Large intestine (tissue), 12 donors: ENCODE measurements at places on chromosomes 12 and 14. TPM values are rescaled to one million over a fixed set of nuclear protein-coding genes. Genes with fewer than 3 reads are reported as not detected.

INHBC gene
- 0.40 TPM for polyA plus RNA-seq

CELA1 gene
- not detected for polyA plus RNA-seq

PLEKHH1 gene
- polyA plus RNA-seq: 110 TPM

MYO1H gene
- polyA plus RNA-seq: 1.0 TPM

RPL36AL gene
- 319 TPM for polyA plus RNA-seq

ENDOU gene
- polyA plus RNA-seq: 1.8 TPM

RTL1 gene
- polyA plus RNA-seq: 0.16 TPM

GDF3 gene
- 0.27 TPM for polyA plus RNA-seq

TAS2R31 gene
- polyA plus RNA-seq: 0.82 TPM

SNAPC1 gene
- 5.6 TPM for polyA plus RNA-seq

DNA sequence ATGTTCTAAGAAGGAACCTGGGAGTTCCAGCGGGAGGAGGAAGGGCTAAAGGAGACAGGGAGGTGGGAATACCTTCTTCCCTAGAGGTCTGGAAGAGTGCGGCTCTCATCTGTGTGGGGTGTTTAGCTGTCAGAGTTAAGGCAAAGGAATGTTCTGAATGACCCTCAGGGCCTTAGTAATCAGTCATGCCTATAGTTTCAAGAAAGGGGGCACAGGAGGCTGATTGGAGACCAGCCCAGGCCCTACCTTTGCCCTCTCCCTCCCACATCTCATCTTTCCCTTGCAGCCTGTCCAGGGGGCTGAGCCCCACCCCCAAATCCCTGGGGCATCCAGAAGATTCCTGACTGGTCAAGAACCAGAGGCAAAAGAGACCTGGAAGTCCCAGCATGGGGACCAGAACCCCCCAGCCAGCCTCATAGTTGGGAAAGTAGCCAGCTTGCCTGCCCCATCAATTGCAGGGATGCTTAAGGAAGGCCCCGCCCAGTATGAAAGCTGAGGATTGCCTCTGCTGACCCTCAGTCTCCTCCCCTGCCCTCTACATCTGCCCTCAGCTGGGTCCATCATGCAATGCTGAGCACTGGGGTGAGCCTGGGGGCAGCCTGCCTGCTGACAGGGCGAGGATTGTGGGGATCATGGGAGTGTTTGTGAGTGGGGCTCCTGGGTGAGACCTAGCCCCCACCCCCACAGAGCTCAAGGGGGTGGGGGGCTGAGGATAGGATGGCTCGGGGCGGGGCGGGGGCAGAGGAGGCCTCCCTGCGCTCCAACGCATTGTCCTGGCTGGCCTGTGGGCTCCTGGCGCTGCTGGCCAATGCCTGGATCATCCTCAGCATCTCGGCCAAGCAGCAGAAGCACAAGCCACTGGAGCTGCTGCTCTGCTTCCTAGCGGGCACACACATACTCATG, 1.8 kb downstream of the GPR162 start:
- peaks cover 25% of the 10 kb centered on the region for H3K27me3 ChIP-seq
- no peaks in the 10 kb centered on the region for H3K36me3 ChIP-seq
- peaks cover 32% of the 10 kb centered on the region for H3K4me1 ChIP-seq
- H3K27ac ChIP-seq: no peak overlapping the region

- DNase-seq: no peak
- H3K4me3 ChIP-seq: no peak overlapping the region
Measured at GRCh38 chr12:7046383-7047105, 14.0 kb upstream of the C1S start.

- H3K4me1 ChIP-seq: no peaks in the 10 kb centered on the region
- no peak for DNase-seq
- no peaks in the 10 kb centered on the region for H3K36me3 ChIP-seq
Measured at GRCh38 chr12:64907097-64907496, 82.7 kb downstream of the TBC1D30 start.

- DNase-seq: no peak
- H3K27ac ChIP-seq: no peak overlapping the region
- no peaks in the 10 kb centered on the region for H3K27me3 ChIP-seq
- H3K4me3 ChIP-seq: no peak overlapping the region
- no peaks in the 10 kb centered on the region for H3K36me3 ChIP-seq
- no peaks in the 10 kb centered on the region for H3K4me1 ChIP-seq
Measured at GRCh38 chr14:93804654-93805053, 16.4 kb upstream of the PRIMA1 start.

DNA sequence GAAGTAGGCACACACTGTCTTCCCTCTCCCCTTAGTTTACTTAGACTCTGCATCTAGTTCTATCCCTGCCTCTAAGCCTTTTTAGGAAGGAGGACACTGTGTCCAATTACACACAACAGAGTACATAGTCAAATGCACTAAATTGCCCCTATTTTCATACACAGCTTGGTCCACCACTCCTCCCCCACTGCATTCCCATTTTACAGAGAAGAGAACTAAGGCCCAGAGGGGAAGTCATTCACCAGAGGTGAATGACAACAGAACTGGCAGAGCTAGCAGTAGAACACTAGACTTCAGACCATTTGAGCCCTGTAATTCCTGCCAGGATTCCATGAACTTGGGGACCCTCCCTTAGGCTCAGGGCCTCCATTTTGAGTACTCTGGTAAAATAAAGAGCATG, 1.1 kb upstream of the JPH4 start:
- no peak overlapping the region for H3K27ac ChIP-seq
- H3K27me3 ChIP-seq: peaks cover 48% of the 10 kb centered on the region
- H3K4me1 ChIP-seq: peaks cover 7% of the 10 kb centered on the region
- H3K36me3 ChIP-seq: no peaks in the 10 kb centered on the region
- no peak for DNase-seq

GRCh38 chr12:47433876-47434275, 272.0 kb downstream of the RPAP3 start:
- no peak overlapping the region for H3K4me3 ChIP-seq
- H3K27ac ChIP-seq: no peak overlapping the region
- H3K4me1 ChIP-seq: no peaks in the 10 kb centered on the region
- H3K27me3 ChIP-seq: no peaks in the 10 kb centered on the region

- no peak overlapping the region for H3K27ac ChIP-seq
- H3K36me3 ChIP-seq: peaks cover 23% of the 10 kb centered on the region
- no peak for DNase-seq
- no peak overlapping the region for H3K4me3 ChIP-seq
- no peaks in the 10 kb centered on the region for H3K4me1 ChIP-seq
Measured at GRCh38 chr14:71675126-71675899, 256.9 kb upstream of the RGS6 start.

DNA sequence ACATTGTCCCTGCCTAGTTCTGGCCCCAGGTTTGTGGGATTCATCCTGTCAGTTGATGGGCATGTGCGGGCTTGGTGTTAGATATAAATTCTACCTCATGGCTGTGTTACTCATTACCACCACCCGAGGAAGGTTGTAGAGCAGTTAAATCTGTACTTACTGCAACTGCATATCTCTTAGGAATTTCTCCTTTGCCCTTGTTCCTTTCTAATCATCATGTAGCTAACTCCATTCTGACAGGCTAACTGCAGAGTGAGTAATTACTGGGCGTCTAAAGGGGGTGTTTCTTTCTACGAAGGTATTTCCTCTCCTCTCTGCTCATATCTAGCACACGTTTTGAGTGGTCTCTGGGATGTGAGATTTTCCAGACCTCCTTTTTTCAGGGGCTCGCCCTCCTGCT, 1076.7 kb downstream of the TMTC2 start:
- H3K36me3 ChIP-seq: no peaks in the 10 kb centered on the region
- DNase-seq: no peak
- no peaks in the 10 kb centered on the region for H3K27me3 ChIP-seq
- H3K27ac ChIP-seq: no peak overlapping the region
- no peak overlapping the region for H3K4me3 ChIP-seq
- H3K4me1 ChIP-seq: no peaks in the 10 kb centered on the region

DNA sequence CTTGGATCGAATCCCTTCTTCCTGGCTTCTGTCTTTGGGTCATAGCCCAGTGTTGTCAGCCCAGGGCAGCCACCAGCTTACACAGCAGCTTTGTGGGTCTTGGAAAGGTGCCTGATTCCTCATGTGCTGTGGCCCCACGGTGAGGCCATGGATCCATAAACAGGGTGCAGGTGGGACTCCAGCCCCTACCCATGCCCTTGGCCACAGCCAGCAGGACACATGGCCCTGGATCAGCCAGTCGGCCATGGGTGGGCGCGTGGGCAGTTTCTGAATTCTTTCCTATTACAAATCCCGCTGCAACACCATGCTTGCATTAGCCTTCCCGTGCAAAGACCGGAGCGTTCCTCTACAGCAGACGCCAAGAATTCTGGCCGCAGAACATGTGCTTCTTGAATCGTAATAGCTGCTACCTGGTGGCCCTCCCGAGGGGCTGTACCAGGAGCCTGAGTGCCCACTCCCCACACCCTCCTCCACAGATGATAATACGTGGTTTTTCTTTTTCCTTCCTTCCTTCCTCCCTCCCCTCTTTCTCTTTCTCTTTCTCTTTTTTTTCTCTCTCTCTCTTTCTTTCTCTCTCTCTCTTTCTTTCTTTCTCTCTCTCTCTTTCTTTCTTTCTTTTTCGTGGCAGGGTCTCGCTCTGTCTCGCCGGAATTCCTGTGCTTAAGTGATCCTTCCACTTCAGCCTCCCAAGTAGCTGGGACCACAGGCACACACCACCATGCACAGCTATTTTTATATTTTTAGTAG, 2.9 kb upstream of the MMP17 start:
- H3K27me3 ChIP-seq: peaks cover 39% of the 10 kb centered on the region
- H3K36me3 ChIP-seq: no peaks in the 10 kb centered on the region
- no peak overlapping the region for H3K4me3 ChIP-seq
- no peak overlapping the region for H3K27ac ChIP-seq
- DNase-seq: no peak
- peaks cover 6% of the 10 kb centered on the region for H3K4me1 ChIP-seq

- DNase-seq: no peak
- no peak overlapping the region for H3K4me3 ChIP-seq
- peaks cover 23% of the 10 kb centered on the region for H3K27me3 ChIP-seq
- peaks cover 23% of the 10 kb centered on the region for H3K4me1 ChIP-seq
- no peak overlapping the region for H3K27ac ChIP-seq
Measured at GRCh38 chr14:23569443-23570151, 2.0 kb upstream of the AP1G2 start.

- DNase-seq: no peak
- no peaks in the 10 kb centered on the region for H3K4me1 ChIP-seq
- H3K36me3 ChIP-seq: no peaks in the 10 kb centered on the region
- H3K4me3 ChIP-seq: no peak overlapping the region
- H3K27me3 ChIP-seq: peaks cover 72% of the 10 kb centered on the region
Measured at GRCh38 chr14:100731011-100731670, 4.4 kb downstream of the DLK1 start.

DNA sequence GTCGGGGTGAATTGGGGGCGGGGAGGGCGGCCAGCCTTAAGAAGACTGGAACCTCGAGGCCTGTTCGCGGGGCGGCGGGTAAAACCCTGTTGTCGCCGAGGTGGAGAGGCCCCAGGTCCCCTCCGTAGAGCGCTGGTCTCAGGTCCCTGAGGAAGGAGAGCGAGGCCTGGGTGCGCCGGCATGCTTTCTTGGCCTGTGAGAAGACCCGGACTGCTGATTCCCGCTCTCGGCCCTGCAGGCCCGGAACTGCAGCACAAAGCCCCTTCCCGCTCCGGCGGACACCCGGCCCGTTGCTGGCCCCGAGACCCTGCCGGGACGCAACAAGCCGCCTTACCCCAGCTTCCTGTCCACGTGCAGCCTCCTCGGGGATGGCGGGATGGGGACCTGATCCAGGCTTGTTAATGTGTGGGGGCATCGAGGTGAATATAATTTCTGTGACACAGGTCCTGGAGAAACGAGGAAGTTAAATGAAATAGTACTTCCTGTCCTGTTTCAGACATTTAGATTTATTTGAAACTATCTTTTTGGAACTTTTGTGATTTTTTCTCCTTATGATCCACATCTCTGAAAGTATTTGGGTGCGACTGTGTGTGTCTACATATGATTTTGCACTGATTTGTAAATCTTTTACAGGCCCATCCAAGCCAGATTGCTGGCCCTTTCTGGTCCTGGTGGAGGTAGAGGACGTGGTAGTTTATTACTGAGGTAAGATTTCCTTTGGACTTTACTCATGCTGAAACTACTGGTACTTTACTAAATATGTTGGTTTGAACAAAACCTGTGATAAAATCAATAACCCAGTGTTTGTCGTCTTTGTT, 600 bp downstream of the PNN start:
- peaks cover 15% of the 10 kb centered on the region for H3K4me1 ChIP-seq
- no peaks in the 10 kb centered on the region for H3K27me3 ChIP-seq
- H3K36me3 ChIP-seq: peaks cover 35% of the 10 kb centered on the region
- H3K4me3 ChIP-seq: peak overlapping the region; percentile 67

GRCh38 chr14:104105822-104106470, 20.4 kb downstream of the ASPG start:
- H3K4me1 ChIP-seq: peaks cover 4% of the 10 kb centered on the region
- no peaks in the 10 kb centered on the region for H3K36me3 ChIP-seq
- H3K27me3 ChIP-seq: no peaks in the 10 kb centered on the region

- H3K27ac ChIP-seq: no peak overlapping the region
- H3K4me3 ChIP-seq: no peak overlapping the region
- no peaks in the 10 kb centered on the region for H3K27me3 ChIP-seq
Measured at GRCh38 chr12:4107436-4107878, 166.1 kb upstream of the CCND2 start.

GRCh38 chr12:51390891-51391282, 319 bp downstream of the GALNT6 start:
- peaks cover 9% of the 10 kb centered on the region for H3K27me3 ChIP-seq
- H3K36me3 ChIP-seq: no peaks in the 10 kb centered on the region
- H3K4me3 ChIP-seq: peak overlapping the region; percentile 71

- no peaks in the 10 kb centered on the region for H3K36me3 ChIP-seq
- no peaks in the 10 kb centered on the region for H3K4me1 ChIP-seq
- H3K27me3 ChIP-seq: no peaks in the 10 kb centered on the region
- H3K27ac ChIP-seq: no peak overlapping the region
- no peak for DNase-seq
- H3K4me3 ChIP-seq: no peak overlapping the region
Measured at GRCh38 chr12:28099871-28100270, 90.4 kb upstream of the CCDC91 start.

DNA sequence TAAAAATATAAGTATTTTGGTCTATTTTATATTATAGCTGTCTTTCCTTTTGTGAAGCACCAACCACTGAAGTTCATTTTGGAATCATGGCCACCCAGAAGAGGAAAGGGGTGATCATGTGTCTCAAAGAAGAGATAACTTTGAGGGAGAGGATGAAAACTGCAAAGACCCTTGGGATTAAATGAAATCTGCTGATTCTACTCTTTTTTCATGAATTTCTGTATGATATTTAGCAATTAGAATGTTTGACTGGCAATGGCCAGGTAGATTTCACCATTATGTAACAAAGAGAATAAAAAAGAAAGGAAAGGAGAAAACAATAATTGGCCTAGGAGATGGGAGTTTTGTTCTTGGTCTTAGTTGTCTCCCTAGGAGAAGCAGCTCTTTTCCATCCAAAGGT, 350.8 kb downstream of the EMP1 start:
- no peak for DNase-seq
- H3K4me1 ChIP-seq: no peaks in the 10 kb centered on the region
- no peaks in the 10 kb centered on the region for H3K36me3 ChIP-seq
- no peak overlapping the region for H3K27ac ChIP-seq
- H3K27me3 ChIP-seq: peaks cover 5% of the 10 kb centered on the region
- no peak overlapping the region for H3K4me3 ChIP-seq

GRCh38 chr12:44627387-44628166, 248.5 kb downstream of the NELL2 start:
- DNase-seq: no peak
- no peaks in the 10 kb centered on the region for H3K36me3 ChIP-seq
- H3K4me3 ChIP-seq: no peak overlapping the region
- no peaks in the 10 kb centered on the region for H3K27me3 ChIP-seq
- no peak overlapping the region for H3K27ac ChIP-seq
- H3K4me1 ChIP-seq: no peaks in the 10 kb centered on the region

- H3K27me3 ChIP-seq: no peaks in the 10 kb centered on the region
- H3K4me1 ChIP-seq: no peaks in the 10 kb centered on the region
- H3K36me3 ChIP-seq: no peaks in the 10 kb centered on the region
- no peak for DNase-seq
Measured at GRCh38 chr14:26121181-26121580, 476.7 kb downstream of the NOVA1 start.

GRCh38 chr12:46383654-46384450, 11.3 kb upstream of the SLC38A2 start:
- DNase-seq: peak; percentile 87
- H3K27ac ChIP-seq: peak overlapping the region; percentile 97
- H3K36me3 ChIP-seq: no peaks in the 10 kb centered on the region
- H3K4me1 ChIP-seq: peaks cover 14% of the 10 kb centered on the region
- H3K4me3 ChIP-seq: peak overlapping the region; percentile 82
